ENCODE measurements at places on chromosomes 5 and 9.

DNA sequence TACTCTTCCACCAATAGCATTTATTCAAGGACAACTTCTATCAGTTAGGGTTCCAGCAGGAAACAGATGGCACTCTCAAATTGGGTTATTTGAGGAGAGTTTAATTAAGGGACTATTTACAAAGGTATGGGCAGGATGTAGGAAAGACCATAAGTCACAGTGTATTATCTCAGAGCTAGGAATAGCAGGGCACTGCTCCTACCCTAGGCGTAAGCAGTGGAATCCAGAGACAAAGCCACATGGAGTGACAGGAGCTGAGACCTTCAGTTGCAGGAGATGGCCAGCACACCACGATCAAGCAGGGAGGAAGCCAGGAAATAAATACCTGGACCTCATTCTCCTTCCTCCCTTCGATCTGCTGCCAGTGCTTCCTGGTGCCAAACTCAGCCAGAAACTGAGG, 274.9 kb upstream of the SLC30A5 start:
- DNase-seq, result no peak

DNA sequence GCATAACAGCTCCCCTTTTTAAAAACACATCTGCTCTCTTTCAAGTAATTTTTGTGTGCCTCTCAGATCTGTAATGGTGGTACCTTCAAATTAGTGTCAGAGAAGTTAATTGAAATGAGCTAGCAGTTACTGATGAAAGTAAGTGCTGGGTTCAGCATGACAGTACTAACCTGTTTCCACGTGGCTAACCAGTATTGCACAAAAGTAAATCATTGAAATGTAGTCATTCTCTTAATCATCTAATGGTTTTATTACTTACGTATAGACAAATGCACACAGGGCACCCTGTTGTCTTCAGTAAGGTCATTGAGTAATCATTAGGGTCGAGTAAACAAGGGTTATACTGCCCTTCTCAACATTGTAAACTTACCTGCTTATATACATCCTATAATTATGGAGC, 157.8 kb upstream of the PRR16 start:
- DNase-seq, result no peak

GRCh38 chr5:100479079-100479688, 56.0 kb upstream of the FAM174A start:
- DNase-seq, result no peak

DNA sequence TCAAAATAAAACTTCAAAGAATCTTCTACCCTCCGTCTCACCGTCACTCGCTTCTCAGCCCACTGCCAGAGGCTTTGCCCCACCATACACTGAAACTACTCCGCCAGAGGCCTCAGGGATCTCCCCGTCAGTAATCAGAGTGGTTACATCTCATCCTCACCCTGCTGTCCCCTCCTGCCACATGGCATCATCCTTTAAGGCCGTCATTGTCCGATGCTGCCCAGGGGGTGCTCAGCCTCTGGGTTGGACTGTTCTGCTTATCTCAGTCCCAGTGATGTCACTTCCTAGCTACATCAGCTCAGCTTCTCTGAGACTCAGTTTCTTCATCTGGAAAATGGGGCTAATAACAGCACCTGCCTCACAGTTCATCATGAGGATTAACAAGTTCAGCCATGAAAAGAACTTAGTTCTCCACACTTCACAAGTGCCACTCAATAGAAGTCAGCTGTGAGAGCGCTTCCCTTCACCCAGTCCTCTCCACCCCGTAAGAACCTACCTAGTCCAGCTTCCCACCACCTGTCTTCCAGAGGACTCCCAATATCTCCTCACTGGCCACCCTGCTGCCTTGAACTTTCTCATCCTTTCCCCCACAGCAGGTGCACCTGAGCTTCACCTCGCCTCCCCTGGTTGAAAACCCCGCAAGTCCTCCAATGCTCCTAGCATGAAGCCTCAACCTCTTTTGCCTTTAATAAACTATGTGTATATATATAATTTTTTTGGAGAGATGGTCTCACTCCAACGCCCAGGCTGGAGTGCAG, 2.8 kb upstream of the IL3 start:
- DNase-seq, result peak; percentile 41

DNA sequence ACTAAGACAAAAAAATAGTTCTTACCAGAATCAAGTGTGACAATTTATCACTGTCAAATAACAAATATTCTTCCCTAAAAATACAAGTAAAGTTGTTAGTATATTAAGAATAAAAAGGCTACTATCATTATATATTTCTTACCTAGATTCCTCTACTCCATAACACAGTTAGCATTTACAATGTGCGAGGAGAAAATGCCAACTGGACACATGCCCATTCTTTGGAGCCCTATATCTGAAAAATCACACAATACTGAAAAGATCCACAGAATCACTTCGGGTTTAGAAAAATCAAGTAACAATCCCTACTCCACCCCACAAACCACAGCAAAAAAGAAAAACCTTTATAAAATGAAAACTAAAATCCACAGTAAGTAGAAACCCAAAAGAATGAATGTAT, 70.9 kb downstream of the PKD2L2 start:
- no peak for DNase-seq

GRCh38 chr9:131589124-131589711, 43.9 kb downstream of the PRRT1B start:
- no peak for DNase-seq

DNA sequence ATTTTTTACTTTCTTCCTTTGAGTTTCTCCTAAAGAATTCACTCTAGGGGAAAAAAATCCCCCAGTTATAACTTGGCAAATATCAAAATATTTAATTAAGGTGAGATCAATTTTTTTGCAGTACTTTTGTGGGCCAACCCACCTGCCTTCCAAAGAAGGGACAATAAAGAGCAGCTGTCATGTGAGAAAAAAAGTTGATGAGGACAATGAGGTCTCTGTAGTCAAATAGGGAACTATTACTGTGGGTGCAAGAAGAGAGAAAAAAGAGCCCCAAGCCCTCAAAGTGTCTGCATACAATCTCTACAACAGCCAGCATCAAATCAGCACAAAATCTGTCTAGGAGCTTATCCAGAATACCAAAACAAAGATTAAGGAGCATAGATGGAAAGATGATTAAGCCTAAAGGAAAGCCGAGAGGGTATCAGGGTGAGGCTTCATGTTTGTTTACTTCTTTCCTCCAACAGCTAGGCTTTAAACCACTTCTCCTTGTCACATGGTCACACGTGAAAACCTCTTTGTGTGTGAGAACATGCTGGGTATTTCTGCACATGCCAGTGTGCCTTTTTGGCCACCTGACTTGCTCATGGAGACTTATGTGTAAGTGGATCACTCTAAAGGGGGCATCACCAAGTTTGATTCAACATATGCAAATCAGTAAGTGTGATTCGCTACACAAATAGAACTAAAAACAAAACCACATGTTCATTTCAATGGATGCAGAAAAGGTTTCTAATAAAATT, 19.2 kb upstream of the FYB1 start:
- DNase-seq, result no peak

DNA sequence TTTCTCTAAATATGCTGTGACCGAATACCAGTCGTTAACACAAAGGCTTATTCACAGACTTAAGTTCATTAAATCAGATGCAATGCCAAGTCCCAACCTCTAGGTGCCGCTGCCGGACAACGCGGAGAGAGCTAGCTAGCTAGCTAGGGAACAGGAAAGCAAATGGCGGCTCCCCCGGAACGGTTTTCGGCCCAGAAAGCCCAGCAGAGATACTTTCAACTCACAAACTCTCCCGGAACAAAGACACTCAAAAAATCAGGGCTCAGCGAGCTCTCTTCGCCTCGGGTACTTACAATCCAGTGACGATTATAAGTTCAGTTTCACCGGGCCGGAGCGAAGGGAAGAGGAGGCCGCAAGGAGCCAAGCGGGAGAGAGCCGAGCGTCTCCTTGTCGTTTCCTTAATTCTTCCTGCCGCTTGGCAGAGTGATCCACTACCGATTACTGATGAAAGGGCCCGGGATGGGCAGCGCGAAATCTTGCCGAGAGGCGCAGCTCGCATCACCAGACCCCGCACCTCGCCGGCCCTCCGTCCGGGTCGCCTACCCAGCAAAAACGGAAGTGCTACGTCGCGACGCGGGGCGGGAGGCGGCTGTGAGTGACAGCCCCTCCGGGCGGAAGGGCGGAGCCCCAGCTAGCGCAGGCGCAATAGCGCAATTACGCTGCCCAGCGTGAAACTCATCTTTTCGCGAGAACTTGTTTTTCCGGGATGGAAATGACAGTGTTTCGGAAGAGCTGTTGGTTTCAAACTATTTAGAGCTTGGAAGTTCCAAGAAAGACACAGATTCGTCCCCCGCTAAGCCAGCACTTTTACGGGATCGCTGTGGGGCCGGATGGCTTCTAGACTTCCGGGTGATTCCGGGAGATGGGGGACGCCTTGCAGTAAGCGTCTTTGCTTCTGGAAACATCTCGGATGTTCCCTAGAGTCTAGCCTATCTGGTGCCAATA, at the start of gene TAF7:
Gene TAF7 (minus strand): TSS at position 560 of the 945 bp plus-strand sequence. CDS start 740 bp downstream, outside the sequence.
- peak; percentile 94 for DNase-seq

DNA sequence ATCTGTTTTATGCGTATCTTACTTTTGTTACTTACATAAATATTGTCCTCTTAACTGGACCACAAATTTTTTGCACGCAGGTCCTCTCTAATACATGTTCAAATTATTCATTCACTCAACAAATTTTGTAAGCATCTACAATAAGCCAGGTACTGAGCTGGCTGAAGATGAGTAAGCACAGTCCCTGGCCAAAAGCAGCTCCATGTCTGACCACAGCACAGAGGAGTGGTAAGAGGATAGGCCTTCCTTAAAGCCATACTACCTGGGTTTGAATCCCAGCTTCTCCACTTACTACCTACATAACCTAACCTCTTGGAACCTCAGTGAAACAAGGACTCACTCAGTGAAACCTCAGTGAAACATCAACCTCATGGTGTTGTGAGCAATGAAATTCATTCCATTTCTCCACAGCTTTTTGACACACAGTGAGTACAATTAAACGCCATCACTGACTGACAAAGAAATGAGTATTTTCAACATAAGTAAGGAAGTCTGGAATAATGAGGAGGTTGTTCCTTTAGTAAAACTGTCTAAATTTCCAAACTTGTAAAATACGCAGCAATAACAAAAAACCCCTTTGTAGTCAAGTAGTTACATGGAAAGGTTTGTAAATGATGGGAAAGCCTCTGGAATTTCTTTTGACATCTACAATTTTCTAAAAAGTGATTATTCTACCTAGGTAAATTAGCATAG, 15.0 kb downstream of the PTAR1 start:
- DNase-seq, result no peak

DNA sequence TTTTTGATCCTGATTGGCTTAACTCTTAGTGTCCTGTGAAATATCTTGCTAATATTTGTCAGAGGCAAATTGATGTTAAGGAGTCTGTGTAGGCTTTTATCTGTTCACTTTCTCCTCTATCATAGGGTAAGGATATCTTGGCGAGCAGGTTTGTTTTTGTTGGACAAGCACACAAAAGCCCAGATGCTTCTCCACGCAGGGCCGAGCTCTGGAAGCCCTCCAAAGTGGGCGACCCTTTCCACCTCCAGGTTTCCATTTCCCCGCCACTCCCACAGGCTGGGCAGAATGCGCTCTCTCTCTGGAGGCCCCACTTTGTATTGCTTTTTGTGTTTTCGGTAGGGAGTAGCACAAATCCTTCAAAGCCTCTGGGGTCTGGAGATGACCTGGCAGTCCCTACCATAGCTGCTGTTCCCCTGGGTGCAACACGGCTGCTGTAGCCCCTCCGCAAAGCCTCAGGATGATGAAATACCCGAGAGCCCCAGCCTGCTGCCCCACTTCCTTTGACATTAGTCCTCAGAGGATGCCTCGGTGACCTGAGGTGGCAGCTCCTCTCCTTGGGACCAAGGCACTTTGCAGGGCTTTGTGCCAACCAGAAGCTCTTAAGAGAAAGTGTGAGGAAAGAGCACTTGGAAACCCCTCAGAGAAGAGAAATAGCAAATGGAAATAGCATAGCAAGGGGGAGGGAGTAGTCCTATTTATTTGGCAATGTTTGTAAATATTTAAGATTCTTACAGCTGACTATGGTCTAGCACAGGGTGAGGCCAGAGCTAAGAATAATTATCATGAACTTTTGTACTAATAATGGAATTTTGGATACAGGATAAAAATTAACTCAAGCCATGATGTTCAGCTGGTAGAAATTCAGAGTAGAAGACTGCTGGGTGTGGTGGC, 122.8 kb downstream of the ARHGEF28 start:
- DNase-seq, result no peak

GRCh38 chr9:74499111-74499601, 2.0 kb downstream of the RORB start:
- DNase-seq, result no peak

DNA sequence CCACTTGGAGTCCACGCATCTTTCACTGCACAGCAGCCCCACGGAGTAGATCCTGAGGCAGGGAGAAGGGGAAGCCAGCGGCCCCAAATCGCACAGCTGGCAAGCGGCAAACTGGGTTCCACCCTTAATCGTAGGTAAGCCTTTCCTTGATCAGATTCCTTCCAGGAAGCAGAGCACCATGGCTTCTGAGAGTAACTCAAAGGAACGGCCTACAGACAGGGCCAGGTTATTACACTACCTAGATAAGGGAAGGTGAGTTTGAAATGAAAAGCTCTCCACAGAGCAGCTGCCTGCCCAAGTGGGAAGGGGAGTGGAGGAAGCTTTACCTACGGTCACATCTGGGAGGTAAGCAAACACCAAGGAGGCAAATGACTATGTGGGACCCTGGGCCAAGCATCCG, 7.9 kb downstream of the DAP start:
- DNase-seq, result no peak

- DNase-seq, result no peak
Observed at GRCh38 chr5:14895301-14895700, 23.7 kb upstream of the ANKH start.

GRCh38 chr9:6197330-6197729, 18.3 kb upstream of the IL33 start:
- no peak for DNase-seq

DNA sequence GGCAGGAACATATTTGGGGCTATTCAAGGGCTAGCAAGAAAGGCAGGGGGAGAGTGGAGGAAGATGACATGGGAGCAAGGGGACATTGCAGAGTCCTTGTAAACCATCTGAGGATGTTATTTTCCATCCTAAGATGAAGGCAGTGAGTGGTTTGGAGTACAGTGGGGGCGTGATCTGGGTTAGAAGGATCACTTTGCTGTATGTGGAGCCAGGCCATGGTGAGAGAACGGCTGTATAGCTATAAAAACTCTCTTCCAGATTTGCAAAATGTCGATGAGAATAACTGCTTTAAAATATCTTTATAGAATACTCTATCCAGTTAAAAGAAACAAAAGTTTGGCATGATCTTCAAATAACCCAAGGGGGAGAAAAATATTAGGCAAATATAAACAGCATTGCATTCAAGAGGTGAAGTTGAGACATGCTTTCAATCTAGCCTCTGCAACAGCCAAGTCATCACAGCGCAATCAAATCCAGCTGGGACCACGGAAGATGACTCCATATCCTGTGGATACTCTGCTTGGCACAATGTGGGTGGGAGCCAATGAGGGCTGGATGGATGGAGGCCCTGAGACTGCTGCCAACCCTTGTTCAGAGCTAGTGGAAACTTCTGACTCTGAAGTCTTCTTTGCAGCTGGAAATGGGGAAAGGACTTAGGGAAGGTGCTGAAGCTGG, 111.5 kb upstream of the BASP1 start:
- no peak for DNase-seq

GRCh38 chr5:77869116-77869798, 93.1 kb upstream of the TBCA start:
- no peak for DNase-seq
